ENCODE measurements at places on chromosomes 7 and 10.

GRCh38 chr7:77788327-77788902 is 9.8 kb downstream of the TMEM60 start:
- DNase-seq = no peak

DNA sequence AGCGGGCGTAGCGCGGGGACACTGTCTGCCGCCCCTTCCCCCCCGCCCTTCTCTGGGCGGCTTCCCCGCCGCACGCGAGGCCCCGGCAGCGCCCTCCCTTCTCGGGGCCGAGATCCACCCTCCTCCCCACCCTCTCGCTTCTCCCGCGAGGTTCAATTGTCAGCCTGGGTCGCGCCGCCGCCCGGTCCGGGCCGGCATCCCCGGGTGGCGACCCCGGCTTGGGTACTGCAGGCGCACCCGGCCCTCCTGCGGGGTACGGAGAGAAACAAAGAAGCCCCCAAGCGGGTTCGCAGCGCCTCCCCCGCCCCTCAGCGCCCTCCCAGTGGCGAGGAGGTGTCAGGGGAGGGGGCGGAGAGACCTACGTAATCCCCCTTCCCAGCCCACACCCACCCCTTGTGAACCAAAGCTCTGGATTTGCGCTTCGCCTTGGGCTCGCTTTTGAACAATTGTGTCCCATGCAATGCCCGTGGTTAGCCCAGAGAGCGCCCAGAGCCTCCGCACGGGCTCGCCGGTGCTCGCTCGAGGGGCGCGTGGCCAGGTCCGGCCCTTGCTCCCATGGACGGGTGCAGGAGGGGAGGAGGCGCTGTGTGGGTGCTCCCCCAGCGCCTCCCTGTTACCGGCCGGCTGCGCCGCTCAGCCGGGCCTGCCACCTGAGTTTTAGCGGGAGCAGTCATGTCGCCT is 634 bp downstream of the HECW1 start:
- peak; percentile 84 for DNase-seq

GRCh38 chr10:25555865-25556264 is 378.2 kb upstream of the MYO3A start:
- DNase-seq = no peak

GRCh38 chr10:76211691-76212090 is 780.3 kb downstream of the LRMDA start:
- no peak for DNase-seq

GRCh38 chr7:158274996-158275395 is 312.6 kb downstream of the PTPRN2 start:
- no peak for DNase-seq

DNA sequence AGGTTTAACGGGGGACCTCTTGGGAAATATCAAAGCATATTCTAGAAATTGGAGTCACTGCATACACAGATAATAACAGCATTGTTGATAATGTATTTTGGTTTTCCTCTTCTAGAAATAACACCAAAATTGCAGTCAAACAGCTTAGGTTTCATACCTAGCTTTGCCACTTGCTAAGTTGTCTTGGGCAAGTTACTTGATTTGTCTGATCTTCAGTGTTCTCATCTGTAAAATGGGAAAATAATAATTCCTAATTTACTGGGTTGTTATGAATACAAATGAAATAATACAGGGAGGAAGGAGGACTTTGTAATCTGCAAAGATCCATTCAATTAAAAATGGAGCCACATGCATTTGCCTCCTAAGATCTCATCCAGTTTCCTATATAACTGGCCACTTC is 20.3 kb upstream of the NUP205 start:
- no peak for DNase-seq

DNA sequence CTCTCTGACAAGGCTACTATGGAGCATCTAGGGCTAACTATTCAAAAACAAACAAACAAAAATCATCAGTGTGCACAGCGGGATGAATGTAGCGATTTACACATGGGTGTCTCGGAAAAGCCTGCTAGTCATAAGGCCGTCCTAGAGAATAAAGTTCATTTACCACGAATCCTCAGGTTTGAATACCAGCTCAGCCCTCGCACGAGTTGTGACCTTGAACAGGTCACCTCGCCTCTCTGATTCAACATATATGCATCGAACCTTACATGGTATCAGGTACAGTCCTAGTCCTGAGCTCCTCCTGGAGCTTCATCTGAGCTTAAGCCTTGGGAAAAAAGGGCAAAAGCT is 572 bp downstream of the ATP5MF start:
- DNase-seq = no peak

- DNase-seq = no peak
Observed at GRCh38 chr7:38147005-38147404, 31.0 kb upstream of the STARD3NL start.

GRCh38 chr10:111278266-111278665 is 201.4 kb downstream of the ADRA2A start:
- no peak for DNase-seq

DNA sequence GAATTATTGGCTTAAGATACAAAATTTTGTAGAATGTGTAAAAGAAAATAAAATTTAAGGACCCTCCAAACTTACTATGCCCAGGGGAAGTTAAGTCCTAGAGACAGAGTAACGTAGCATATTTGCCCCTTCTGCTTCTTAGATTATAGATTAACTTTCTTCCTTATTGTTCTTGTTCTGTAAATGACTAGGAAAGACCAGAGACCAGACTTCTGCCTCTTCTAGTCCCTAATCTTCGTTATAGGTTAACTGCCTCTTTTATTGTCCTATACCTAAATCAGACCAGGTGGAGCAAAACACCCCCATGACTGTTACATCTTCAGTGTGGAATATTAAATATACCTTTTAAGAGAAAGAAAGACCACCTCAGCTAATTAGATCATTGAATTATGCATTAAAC is 160.5 kb downstream of the PHTF2 start:
- no peak for DNase-seq

GRCh38 chr7:103919272-103919868 is 70.1 kb downstream of the RELN start:
- no peak for DNase-seq

Measured in iPS-NIHi11 (cell line).